Placental pericyte (primary cell): ENCODE measurements at places on chromosomes 7 and 10. TPM values are rescaled to one million over a fixed set of nuclear protein-coding genes. Genes with fewer than 3 reads are reported as not detected.

The NDUFB8 gene
- 83.3 and 97.6 TPM in 2 replicates for total RNA-seq

The CPA4 gene
- 9.4 and 9.7 TPM in 2 replicates for total RNA-seq

The DNMBP gene
- total RNA-seq: 26.3 and 93.5 TPM in 2 replicates

The GPER1 gene
- 3.4 and 4.8 TPM in 2 replicates for total RNA-seq

The OR2A42 gene
- total RNA-seq: not detected in 2 replicates

The TMEM178B gene
- under 0.01 TPM in 1 of 2 replicates, not detected in the other for total RNA-seq

The SFTPA1 gene
- not detected in 2 replicates for total RNA-seq

The TMEM184A gene
- total RNA-seq: 0.44 and 0.86 TPM in 2 replicates

The SP8 gene
- not detected in 2 replicates for total RNA-seq

The POLD2 gene
- 77.3 and 144 TPM in 2 replicates for total RNA-seq

The ALKBH4 gene
- total RNA-seq: 13.6 and 14.9 TPM in 2 replicates

The POU6F2 gene
- 0.22 and 0.86 TPM in 2 replicates for total RNA-seq

The MBL2 gene
- not detected in 2 replicates for total RNA-seq

The PTPRE gene
- total RNA-seq: 12.9 and 21.6 TPM in 2 replicates

The DIP2C gene
- 6.6 and 13.5 TPM in 2 replicates for total RNA-seq
